Foreskin keratinocyte (primary cell): ENCODE measurements at places on chromosomes 1 and 21. TPM values are rescaled to one million over a fixed set of nuclear protein-coding genes. Genes with fewer than 3 reads are reported as not detected.

Gene BNIPL
- 0.54 and 0.60 TPM in 2 replicates for total RNA-seq

Gene ECM1
- 59.5 and 73.1 TPM in 2 replicates for total RNA-seq

Gene IFNAR2
- total RNA-seq = 8.4 and 10.9 TPM in 2 replicates

DNA sequence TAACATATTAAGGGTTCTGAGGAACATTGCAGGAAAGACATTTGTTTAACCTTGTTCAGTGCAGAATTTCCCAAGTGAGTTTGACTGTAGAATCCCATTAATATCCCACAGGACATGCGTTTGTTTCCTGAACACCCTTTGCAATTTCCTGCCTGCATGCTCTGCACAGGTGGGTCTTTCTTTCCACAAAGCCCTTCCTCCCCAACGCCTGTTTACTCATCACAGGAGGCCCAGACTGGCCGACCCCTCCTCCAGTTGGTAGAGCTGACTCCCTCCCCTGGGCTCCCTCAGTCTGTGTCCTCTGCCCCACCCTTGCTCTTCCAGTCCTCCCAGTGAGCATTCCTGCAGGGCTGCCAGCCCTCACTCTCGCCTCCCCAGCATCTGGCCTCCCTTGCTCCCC lies 47.5 kb upstream of the CTPS1 start:
- no peak for DNase-seq

GRCh38 chr1:196689001-196689400 lies 37.2 kb downstream of the CFH start:
- DNase-seq = no peak

- no peak for DNase-seq
Observed at GRCh38 chr1:150931773-150932172, 5.6 kb downstream of the SETDB1 start.

DNA sequence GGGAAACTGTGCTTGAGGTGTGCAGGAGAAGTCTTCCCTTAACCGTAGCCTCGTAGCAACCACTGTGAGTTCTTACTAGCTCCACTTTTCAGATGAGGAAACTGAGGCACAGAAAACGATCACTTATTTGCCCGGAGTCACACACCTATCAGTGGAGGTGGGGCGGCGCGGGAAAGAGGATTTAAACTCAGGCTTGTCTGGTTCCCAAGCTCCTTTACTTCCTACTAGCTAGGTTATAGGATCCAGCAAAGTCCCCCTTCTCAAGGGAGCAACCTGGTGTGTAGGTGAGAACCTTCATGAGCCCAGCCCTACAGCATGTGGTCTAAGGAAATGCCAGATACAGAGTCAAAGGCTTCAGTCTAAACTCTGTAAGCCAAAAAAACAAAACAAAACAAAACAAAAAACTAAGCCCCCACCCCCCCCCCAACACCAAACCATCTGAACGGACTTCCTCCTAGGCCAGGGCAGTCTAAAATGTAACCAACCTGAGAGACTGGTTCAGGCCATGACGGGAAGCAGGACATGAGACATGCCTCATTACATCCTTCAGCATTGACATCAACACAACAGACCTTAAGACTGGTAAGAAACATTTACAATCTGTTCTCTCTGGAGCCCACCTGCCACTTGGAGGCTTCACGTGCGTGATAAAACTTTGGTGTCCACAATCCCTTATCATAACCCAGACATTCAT lies 709 bp upstream of the FBXO42 start:
- DNase-seq = peak; percentile 28

DNA sequence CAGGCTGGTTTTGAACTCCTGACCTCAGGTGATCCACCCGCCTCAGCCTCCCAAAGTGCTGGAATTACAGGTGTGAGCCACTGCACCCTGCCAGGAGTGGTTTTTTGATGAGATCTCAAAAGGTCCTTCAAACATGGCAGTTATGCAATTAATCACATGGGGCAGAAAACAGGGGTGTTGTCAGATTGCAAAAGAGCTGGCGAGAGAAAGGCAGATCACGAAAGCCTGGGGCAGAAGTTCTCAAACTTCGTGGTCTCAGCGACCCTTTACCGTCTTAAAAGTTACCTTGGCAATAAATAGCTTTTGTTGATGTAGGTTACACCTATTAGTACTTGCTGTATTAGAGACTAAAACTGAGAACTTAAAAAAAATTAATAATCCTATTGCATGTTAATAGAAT lies 16.1 kb downstream of the CNR2 start:
- no peak for DNase-seq

DNA sequence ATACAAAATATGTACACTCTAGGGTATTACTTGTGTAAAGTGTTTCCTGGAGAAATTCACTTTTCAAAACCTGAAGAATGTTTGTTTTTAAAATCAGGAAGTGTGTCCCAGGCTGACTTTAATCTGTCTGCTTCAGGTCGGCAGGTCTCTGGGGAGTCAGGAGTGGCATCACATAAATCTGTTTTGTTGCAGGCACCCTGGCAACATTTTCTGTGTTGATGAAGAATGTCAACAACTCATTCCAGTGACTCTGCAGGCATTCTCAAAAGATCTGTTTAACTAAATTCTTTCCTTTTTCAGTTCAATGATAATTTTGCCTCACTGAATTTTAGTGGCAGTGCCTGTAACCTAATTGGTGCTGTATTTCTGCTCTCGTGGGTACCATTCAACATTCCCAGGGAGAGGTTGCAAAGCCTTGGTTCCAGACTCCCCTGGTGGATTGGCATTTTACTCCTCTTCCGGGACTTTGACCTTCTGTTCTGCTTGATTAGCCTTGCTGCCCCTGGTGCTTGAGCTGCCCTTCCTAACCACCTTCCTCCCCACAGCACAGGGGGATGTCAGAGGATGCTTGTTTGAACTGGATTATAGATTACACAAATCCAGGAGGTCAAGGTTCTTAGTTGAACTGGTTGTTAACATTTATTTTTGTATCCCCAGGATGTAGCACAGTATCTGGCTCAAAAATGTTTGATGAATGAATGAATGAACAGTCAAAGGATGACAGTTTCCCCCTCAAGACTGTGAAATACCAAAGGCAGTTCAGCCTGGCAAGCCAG lies 55.4 kb upstream of the LPGAT1 start:
- no peak for DNase-seq

DNA sequence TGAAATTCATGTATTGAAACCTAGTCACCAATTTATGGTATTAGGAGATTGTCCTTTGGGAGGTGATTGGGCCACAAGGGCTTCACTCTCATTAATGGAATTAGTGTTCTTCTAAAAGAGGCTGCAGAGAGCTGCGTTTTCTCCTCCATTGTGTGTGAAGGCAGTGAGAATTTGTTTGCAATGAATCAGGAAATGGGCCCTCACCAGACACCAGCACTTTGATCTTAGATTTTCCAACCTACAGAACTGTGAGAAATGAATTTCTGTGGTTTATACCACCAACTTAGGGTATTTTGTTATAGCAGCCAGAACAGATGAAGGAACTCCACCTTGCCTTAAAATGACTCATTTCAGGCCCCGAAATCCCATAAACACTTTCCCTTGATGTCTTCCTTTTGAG lies 544.2 kb downstream of the RWDD3 start:
- no peak for DNase-seq

- DNase-seq = no peak
Observed at GRCh38 chr1:6447818-6448748, 17.9 kb downstream of the TNFRSF25 start.

- no peak for DNase-seq
Observed at GRCh38 chr1:183090391-183091006, 67.3 kb downstream of the LAMC1 start.

DNA sequence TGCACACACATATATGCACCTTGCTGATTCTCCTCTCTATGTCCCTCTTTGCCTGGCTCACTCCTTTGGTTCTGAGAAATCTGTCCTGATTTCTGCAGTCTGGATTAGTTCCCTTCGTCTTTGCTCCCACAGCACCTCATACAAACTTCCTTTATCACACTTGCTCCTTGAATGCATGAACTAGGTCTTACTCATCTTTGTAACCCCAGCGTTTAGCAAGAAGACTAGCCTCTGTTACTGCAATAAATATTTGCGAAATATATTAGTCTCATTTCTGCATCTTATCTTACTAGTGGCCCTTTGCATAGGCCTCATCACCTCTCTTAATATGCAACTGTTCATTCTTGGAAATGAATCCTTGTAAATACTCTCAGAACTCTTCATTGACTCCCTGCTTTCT lies 11.4 kb downstream of the SMYD2 start:
- no peak for DNase-seq

GRCh38 chr1:244138399-244138798 lies 87.3 kb downstream of the ZBTB18 start:
- DNase-seq = no peak
